ENCODE measurements at places on chromosomes 11 and 22.

DNA sequence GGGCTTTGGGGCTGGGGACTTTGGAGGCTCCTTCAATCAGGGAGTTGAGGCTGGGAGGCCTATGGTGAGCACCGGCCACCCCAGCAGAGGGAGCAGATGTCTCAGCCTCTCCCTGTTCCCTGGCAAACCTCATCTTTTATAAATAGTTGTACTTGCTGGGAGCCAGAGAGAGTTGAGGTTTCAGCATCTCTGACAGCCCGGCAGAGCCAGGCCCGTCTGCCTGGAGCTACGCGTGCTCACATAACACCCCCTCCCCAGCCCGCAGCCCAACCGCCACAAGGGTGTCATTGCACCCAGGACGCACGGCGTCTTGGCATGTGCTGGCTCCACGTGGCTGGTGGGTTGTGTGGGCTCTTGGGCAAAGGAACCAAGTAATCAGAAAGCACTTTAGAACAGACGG is 127.1 kb downstream of the CHST1 start:
- DNase-seq: no peak

DNA sequence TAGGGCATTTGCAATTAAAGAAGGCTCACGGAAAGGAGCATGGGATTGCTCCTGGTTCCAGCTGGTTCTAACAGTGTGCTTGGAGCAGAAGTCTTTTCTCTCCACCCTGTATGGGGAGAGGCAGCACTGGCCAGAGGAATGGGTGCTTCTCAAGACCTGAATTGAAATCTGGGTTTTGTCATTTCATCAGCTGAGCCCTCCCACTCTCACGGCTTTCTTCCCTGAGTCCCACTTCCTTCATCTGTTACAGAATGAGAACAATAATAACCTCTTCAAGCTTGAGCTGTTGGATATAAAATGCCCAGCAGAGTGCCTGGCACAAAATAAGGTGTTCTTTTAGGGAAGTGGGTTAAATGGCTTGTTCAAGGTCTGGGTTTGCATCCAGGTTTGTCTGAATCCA is 17.2 kb downstream of the CNTF start:
- no peak for DNase-seq

GRCh38 chr11:72639502-72640375 is 34.5 kb downstream of the PDE2A start:
- DNase-seq: no peak

GRCh38 chr11:78504181-78504580 is 70.5 kb downstream of the NARS2 start:
- no peak for DNase-seq

GRCh38 chr11:65793625-65794400 is 7.0 kb downstream of the OVOL1 start:
- no peak for DNase-seq

DNA sequence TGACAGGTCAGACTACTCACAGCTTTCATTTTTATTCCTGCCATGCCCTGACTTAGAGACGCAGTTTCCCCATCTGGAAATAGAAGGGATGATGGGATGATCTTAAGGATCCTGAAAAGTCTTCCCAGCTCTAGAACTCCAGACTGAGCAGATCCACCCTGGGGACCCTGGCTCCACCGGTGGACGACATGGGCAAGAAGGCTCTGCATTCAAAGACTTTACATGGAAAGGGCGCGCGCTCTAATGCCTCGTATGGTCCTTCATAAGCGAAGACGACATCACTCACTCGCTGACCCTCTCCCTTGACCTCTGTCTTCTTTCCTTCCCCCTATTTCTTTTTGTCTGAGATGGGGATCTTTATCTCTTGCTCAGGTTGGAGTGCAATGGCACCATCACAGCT is 24.4 kb upstream of the PHF21B start:
- no peak for DNase-seq

- no peak for DNase-seq
Observed at GRCh38 chr11:12088047-12088481, 22.3 kb upstream of the MICAL2 start.

DNA sequence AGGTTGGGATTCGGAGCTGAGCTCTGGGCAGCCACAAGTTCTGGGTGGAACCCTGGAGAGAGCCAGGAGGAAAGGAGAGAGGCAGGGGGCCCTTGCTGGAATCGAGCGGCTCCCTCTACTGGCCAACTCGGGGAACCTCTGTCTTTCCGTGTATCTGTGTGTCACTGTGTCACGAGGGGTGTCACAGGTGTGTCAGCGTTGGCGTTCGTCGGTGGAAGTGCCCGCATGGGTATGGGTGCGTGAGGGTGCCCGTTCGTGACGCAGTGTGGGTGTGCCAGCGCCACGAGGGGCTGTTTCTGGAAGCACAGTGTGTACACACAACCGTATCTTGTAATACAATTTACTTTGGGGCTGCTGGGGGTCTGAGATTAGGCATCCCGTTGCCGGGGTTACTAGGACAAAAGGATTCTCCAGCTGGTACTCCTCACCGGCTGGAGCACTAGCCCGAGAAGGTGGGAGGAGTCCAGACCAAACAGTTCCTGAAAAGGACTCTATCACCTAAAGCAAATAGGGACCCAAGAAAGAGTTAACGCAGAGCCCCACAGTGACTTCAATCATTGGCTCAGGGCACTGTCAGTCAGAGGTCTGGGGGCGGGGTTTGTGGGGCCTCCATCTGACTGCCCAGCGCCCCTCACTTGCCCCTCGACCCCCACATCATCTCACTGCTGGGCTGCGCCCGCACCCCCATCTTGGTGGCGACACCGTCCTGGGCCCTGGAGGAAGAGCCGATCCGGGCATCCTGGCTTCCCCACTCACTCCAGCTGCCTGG is 2.6 kb upstream of the BCL9L start:
- DNase-seq: peak; percentile 77

GRCh38 chr22:31064369-31064768 is 16.7 kb upstream of the SMTN start:
- no peak for DNase-seq

- no peak for DNase-seq
Observed at GRCh38 chr11:17610085-17610894, 63.2 kb downstream of the OTOG start.

GRCh38 chr11:45341372-45341771 is 55.2 kb upstream of the SYT13 start:
- no peak for DNase-seq

DNA sequence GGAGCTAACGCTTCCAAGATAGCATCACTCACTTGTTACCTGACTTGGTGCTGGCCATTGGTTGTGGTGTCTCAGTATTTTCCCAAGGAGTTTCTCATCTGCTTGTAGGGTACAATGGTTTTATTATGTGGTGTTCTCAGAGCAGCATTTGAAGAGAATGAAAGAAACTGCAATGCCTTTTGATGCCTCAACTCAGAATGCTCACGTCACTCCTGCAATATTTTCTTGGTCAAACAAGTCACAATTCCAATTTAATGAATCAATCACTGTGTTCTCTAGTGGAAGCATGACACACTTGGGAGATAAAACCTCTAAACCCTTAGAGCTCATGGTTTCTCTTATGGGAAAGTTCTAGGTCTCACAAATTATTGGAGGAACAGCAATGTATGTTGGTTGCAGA is 2.0 kb upstream of the OR5D14 start:
- no peak for DNase-seq

GRCh38 chr11:10410106-10410843 is 44.8 kb upstream of the AMPD3 start:
- DNase-seq: no peak

- no peak for DNase-seq
Observed at GRCh38 chr11:24312464-24313238, 184.2 kb upstream of the LUZP2 start.

GRCh38 chr11:114078423-114078822 is 18.9 kb downstream of the ZBTB16 start:
- no peak for DNase-seq

All from NCI-H2107 (cell line).